Vagina (tissue), 2 donors: ENCODE measurements at places on chromosomes 2 and 18. TPM values are rescaled to one million over a fixed set of nuclear protein-coding genes. Genes with fewer than 3 reads are reported as not detected.

NPHP1 gene
- total RNA-seq: 4.9 TPM

HTR2B gene
- total RNA-seq: 0.49 TPM

GRHL1 gene
- 126 TPM for total RNA-seq

TEX44 gene
- total RNA-seq: not detected

SLC5A7 gene
- 1.7 TPM for total RNA-seq

ODC1 gene
- 34.9 TPM for total RNA-seq

DCC gene
- total RNA-seq: not detected

AMER3 gene
- not detected for total RNA-seq

HOXD11 gene
- total RNA-seq: 19.4 TPM

WNT10A gene
- 2.5 TPM for total RNA-seq

CYTIP gene
- total RNA-seq: 12.5 TPM

PDE11A gene
- total RNA-seq: 0.25 TPM

FBXO15 gene
- total RNA-seq: not detected

EGR4 gene
- not detected for total RNA-seq

CCDC74B gene
- total RNA-seq: 10.3 TPM

MOGAT1 gene
- not detected for total RNA-seq

FN1 gene
- total RNA-seq: 292 TPM

NCKAP5 gene
- total RNA-seq: 8.8 TPM
